ENCODE measurements at places on chromosomes 16 and 17.

DNA sequence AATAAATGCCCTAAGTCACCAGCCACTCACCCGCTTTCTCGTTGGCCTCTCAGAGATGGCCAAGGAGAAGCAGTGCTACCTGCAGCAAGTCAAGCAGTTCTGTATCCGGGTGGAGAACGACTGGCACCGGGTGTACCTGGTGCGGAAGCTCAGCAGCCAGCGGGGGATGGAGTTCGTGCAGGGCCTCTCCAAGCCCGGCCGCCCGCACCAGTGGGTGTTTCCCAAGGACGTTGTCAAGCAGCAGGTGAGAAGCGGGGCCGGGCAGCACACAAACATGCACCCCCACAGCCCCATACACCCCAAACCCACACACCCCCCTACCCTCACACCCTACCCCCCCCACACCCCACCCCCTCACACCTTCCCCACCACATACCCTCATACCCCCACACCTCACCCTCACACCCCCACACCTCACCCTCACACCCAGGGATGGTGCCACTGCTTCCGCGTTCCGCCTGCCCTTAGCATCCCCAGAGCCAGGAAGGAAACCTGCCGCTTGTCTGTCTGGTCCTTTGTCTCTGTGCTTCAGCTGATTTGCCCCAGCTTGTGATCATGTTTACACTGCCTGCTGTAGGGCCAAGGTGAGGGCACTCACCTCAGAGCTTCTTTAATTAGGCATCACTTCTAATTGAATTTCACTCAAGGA, 41.9 kb upstream of the ENDOV start:
- no peak for DNase-seq

- DNase-seq, result no peak
Measured at GRCh38 chr16:51766739-51767138, 615.7 kb upstream of the SALL1 start.

GRCh38 chr17:48542698-48543106, 2.2 kb downstream of the HOXB2 start:
- DNase-seq, result no peak

DNA sequence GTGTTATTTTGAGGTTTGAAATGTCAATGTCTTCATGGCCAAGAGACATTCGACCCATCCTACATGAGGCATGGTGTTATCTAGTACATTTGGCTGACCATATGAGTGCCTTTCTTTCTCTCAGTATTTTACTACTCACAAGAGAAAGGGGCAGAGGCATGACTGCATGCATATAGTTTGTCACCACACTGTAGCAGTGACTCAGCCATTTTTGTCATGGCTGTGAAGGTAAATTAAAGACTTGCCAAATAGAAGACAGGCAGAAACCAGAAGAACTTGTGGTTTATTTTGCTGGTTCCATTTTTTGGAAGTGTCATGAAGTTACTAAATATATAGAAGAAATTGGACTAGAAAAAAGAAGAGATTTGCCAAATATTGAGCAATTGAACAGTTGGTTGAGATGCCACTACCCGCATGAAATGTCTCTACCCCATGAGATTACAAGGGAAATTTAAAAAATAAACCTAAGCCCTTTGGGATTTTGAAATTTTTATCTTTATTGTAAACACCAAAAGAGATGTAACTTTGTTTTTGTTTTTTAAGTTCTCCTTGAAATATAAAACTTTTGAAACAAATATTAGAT, 170.3 kb downstream of the CHD9 start:
- peak; percentile 36 for DNase-seq

GRCh38 chr16:85867189-85867588, 31.8 kb upstream of the IRF8 start:
- no peak for DNase-seq

DNA sequence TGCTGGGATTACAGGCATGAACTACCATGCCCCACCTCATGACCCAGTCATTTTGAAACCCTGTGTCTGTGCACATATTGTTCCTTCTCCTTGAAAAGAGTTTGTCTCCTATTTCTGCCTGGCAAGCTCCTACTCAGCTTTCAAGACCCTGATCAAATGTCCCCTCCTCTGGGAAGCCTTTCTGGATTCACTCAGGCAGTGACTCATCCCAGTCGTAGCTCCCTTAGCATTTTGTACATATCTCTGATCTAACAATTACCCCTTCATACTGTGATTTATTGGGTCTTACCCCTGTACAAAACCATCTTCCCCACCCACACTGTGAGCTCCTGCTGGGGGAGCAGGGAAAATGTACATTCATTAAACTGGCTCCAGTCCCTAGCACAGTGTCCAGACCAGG, 18.1 kb upstream of the ABCC12 start:
- no peak for DNase-seq

DNA sequence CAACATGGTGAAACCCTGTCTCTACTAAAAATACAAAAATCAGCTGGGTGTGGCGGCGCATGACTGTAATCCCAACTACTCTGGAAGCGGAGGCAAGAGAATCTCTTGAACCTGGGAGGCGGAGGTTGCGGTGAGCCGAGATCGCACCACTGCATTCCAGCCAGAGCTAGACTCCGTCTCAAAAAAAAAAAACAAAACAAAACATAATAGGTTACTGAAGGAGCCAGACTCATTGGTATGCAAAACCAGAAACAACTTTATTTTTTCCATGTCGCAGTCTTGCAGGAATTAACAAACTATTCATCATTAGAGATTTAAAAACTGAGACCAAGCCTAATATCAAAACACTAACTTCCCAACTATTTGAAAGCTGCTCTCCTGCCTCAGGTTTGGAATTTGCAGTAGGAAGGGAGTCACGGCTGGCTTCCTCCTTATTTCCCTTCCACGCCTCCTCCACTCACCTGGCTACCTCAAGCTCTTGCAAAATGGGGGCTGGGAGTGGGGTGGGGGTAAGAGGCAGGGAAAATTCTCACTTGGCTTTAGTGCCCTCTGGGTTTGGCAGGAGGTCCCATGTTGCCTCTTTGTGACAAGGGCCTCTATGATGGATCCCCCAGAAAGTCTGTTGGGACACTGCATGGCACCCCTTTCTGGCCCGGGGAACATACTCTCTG, 34.1 kb upstream of the MYH10 start:
- DNase-seq, result no peak

DNA sequence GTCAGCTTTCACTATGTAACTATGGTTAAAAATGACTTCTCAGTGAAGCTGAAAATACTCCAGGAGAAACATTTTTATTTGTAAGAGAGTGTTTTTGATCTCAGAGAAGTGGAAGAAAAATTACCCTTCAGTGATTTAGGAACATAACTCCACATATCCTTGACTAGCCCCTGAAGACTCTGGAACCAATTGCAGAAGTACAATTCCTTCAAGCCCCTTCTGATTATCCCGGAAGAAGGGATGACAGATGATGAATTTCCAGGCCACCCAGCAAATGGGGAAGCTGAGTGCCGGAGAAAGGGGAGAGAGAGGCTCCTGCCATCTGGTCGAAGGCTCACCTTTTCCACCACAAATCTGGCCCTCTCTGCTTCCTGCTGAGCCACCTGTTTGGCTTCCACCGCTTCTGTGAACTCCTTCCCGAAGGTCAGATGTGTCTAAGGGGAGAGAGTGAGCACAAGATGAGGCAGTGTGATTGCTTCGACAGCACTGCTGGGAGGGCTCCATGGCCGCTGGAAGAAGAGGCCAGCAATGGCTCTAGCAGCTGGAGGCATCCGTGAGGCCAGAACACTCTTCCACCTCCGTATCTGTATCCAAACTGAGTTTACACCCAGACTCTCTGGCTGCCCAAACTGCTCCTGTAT, 8.1 kb downstream of the PHB1 start:
- DNase-seq, result no peak

DNA sequence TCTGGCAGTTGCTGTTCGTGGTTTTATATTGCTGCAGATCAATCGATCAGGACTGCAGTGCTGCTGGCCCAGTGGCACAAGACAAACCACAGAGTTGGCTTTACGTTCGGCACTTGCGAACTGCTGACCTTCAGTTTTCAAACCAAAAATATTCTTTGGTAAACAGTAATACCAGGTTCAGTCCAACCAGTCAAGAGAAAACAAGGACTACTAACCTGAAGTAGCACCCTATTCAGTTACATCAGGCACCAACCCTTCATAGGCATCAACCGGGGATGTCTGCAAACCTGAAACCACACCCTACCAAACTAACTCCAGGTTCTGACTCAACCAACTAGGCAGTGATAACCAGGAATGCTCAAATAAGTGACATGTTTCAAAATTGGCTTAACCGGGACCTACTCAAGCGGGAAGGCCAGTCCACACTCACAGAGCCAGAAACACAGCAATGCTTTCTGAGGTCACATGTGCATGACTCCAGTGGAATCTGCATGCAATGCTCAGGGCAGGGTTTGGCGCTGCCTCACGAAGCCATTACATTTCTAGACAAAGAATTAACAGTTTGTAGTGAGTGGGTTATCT, 91.1 kb downstream of the SMG6 start:
- peak; percentile 73 for DNase-seq

- DNase-seq, result no peak
Measured at GRCh38 chr17:21538615-21539014, 153.7 kb upstream of the KCNJ18 start.

DNA sequence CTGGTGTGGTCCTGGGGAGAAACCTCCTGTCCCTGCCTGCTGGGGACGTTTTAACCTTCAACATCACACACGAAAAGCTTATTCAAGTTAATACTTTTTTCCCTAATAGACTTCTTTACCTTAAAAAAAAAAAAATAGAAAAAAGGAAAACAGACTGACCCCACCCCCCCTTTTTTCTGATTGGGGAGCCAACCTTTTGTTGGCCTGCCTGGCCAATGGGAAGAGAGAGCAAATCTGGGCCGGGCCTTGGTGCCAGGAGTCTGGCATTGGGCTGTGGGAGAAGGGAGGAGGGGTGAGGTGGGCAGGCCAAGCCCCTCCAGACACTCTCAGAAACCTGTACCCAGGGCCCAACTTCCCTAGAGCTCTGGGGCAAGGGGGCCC, 3.0 kb downstream of the CBX8 start:
- DNase-seq, result peak; percentile 66

- DNase-seq, result no peak
Measured at GRCh38 chr17:29616300-29617048, 6.2 kb downstream of the CORO6 start.

- DNase-seq, result no peak
Measured at GRCh38 chr17:42049834-42050392, 488 bp downstream of the C17orf113 start.

DNA sequence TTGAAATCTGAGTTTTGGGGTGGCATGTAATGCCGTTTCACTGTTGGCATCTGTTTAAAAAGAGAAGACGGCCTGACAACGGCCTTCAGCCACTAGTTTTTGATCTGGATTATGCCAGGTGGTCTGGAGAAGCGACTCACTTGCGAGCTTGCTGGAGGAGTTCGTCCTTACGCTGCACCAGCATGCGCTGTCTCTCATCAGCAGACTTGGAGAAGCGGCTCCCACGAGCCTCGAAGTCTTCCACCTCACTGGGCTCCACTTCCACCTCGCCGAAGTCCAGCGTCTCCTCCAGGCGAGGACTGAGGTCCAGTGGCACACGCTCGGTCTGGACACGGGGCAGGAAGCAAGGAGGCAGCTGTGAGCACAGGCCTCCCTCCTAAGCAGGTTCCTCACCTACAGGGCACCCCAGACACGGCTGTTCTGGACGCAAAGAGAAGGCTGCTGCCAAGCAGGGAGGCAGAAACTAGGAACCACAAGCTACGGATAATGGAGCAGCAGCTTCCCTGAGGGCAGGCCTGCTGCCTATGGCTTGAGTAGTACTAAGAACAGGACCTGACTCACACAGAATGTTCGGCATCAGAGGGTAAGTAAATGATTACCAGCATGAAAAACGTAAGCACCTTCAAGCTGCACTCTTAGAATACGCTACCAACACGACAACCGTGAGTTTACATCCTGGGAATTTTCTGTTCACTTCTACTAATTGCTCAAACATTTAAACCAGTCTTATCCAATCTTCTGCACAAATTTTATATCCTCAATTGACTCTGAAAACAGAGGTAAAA, 61.4 kb downstream of the AMFR start:
- no peak for DNase-seq
